Fibroblast of lung (primary cell): ENCODE measurements at places on chromosomes 6 and 20. TPM values are rescaled to one million over a fixed set of nuclear protein-coding genes. Genes with fewer than 3 reads are reported as not detected.

Gene EPPIN
- not detected in 2 replicates for total RNA-seq

Gene TMEM74B
- total RNA-seq, result not detected in 2 replicates

Gene BNIP5
- not detected in 2 replicates for total RNA-seq

Gene IPCEF1
- 0.26 and 0.33 TPM in 2 replicates for total RNA-seq

Gene FRS3
- 1.0 and 1.8 TPM in 2 replicates for total RNA-seq

Gene CST9
- total RNA-seq, result not detected in 2 replicates

Gene SPEF1
- total RNA-seq, result under 0.01 and 0.17 TPM in 2 replicates
